Activated CD8-positive, alpha-beta memory T cell treated with anti-CD3 and anti-CD28 coated beads for 4 hours (primary cell): ENCODE measurements at places on chromosomes 12 and 14.

DNA sequence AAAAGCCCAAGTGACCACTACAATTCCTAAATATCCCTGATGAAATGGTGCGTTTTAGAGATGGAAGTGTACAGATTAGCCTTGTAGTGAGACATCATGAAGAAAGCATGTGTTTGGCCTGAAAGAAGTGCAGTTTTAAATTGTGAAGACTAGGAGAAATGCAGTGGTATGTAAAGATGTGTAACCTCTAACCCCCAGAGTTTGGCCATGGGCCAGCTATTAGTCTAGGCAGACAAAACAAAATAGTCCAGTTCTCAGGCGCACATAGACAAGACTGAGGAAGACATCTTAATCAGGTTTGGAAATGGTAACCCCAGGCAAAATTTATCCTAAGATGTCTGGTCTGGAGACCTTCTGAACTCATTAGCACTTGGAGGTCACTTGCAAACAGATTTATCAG lies 23.4 kb downstream of the WBP11 start:
- no peak for DNase-seq

DNA sequence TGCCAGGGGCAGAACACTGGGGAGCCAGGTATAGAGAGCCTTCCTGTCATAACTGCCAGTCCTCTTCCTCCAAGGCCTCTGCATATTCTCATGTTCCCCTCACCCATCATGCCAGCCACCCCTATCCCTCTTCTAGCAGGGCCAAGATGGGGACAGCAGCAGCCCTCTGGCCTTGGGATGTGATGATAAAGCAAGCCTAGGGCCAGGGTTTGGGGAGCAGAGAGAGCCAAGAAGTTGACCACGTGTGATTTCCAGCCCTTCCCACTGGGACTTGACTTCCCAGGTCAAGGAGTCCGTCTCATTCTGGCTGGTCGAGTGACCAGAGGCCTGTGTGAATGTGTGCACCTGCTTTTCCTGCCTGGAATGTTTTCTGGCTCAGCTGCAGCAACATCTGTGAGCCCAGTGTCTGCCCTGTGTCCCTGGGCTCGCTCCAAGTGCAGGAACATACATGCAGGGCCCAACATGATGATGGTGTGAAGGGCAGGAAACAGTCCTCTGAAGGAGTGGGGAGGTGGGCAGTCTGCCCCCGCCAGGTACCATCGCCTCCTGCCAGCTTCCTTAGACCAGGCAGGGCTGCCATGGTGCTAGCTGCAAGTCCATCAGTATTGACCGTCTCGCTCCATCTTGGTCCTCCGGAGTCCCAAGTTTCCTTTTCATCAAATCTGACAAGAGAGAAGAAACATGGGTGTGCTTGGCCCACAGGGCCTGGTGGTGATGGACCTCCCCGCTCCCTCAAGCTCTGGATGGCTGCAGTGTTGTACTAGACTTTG lies 21.0 kb downstream of the VASH1 start:
- no peak for DNase-seq

DNA sequence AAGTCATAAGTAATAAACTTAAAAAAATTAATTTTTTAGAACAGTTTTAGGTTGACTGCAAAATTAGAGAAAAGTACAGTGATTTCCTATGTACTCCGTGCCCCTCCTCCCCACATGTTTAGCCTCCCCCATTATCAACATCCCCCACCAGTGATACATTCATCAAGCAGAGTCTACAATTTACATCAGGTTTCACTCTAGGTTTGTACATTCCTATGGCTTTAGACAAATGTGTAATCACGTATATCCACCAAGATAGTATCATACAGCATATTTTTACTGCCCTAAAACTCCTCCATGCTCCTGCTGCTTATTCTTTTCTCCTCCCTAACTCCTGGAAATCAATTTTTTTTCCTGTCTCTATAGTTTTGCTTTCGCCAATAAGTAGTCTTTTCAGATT lies 438.7 kb downstream of the LRFN5 start:
- no peak for DNase-seq

DNA sequence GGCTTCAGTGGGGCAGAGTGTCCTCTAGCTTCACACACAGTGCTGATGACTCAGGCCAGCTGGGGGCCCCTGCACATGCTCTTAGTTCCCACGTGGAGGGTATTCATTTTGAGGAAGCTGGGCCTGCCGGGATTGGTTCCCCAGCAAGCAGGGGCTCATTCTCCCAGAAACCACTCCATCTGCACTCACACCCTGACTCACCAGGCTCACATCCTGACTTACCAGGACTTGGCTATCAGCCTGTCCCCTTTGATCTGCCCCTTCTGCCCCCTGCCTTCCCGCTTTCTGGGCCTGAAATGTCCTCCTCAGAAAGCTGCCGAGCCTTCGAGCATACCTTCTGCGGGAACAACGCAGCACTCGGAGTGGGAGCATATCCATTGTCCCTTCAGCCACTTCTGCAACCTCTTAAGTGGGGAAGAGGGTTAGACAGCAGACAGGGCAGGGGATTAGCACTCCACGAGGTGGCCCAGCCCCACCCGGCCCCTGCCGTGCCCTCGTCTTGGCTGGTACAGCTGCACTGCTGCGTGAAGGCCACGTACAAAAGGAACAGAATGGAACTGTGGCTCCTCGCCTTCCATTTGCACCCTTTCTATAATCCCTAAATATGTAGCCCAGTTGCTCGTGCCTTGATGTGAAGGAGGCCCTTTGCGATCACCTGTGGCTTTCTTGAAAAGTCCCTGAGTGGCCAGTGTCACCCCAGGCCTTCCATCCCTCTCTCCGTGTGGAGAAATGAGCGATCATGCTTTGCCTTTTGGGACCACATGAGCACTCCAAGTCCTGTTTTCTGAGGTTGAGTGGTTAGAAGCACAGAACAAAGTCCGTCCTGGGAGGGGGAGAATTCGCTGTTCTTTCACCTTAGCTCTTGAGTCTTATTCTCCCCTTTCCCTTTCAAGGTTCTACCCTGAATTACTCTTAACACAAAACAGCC lies 26.1 kb downstream of the TPCN1 start:
- no peak for DNase-seq

DNA sequence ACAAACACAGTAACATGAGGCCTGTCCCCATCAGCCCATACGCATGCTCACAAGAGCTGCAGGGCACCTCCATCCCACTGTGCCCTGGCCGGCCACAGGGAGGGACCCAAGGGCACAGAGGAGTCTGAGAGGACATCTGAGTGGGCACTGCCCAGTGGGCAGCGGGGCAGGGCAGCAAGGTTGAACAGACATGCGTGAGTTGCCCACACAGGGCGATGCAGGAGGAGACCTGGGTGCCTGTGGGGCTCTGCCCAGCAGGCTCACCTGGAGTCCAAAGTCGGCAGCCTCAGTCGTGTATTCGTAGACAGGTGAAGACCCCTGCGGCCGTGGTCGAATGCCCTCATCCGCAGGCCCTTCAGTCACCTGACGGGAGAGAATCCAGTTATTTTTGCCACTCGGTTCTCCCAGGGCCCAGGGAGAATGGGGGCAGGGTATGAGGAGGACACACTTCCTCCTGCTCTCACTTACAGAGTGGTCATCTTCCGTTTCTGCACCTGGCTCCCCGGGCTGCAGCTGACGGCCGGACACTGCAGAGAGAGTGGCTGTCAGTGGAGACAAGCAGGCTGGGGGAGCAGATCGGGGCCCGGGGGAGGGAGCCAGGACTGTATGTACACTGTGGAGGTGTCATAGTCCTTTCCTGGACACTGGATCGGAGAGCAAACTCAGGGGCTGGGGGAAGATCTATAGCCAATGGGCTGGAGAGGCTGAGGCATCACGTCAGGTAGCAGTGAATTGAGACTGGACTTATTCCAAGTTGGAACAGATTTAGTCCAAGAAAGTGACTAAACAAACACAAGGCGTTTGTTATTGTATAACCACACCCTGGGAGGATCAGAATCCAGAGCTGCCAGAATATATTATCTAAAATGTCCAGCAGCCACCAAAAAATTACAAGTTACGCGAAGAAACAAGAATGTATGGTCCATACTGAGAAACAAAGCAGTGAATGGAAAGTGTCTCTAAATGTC lies 20.7 kb downstream of the AHNAK2 start:
- no peak for DNase-seq

- DNase-seq: no peak
These were observed at the start of gene ELK3 for GRCh38 chr12:96193725-96194575. Gene ELK3 (plus strand): TSS chr12:96194375.

DNA sequence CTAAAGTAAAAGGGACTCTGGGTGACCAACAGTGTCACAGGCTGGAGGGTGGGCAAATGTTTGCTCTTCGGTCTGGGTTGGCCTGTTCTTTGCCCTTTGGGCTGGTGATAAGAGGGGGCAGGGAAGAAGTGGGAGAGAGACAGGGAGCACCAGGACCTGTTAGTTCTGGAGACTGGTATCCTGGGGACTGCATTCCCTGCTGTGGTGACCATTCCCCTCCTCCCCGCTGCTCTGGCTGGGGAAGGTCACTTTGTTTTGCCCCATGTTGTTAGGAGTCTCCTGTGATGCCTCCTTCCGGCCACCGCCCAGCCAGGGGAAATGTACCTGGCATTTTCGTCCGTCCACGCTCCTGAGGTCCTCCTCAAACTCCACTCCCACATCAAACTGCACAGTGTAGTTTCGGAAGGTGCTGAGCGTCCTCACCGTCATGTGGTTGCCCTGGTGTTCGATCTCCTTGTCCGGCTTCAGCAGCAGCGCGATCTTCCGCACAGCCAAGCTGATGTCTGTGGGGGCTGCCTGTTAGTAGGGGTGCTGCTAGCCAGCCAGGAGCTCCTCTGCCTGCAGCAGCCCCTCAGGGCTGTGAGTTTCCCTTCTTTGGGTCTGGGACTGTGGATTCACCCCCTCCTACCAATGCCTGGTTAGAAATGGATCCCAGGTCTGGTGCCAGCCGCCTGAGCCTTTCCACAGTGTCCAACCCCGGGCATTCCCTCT lies 618 bp downstream of the RBP5 start:
- DNase-seq: no peak

GRCh38 chr14:104666981-104667380 lies 22.4 kb upstream of the INF2 start:
- no peak for DNase-seq

GRCh38 chr14:74702293-74702692 lies 10.6 kb downstream of the AREL1 start:
- DNase-seq: no peak

- DNase-seq: no peak
These were observed 161.8 kb downstream of the EFCAB11 start for GRCh38 chr14:89792489-89793366.

DNA sequence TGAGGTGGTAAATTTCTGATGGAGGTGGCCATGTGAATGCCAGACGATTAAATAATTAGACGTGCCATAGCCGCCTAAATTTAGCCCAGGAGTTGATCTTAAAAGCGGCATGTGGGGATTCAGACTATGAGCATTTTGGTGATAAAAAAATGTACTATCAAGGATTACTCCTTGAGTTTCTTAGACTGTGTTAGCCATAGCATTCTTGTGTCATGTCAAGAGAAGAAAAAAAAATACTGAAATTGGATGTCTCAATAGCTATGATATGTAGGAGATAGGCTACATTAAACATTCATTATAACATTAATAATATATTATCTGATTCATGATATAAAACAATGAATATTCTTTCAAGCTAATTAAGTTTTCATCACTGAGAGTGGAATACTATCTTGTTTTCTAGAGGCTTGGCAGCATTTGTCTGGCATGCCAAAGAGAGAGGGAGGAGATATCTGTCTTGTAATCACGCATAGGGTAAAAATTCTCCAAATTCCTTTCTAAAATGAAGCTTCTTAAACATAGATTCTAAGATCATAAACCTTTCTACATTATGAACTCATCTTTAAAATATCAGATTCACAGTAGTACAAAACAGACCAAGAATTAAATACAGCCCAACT lies 727.0 kb downstream of the C12orf50 start:
- no peak for DNase-seq

- DNase-seq: no peak
These were observed 102.9 kb upstream of the ABCD2 start for GRCh38 chr12:39722504-39722903.

DNA sequence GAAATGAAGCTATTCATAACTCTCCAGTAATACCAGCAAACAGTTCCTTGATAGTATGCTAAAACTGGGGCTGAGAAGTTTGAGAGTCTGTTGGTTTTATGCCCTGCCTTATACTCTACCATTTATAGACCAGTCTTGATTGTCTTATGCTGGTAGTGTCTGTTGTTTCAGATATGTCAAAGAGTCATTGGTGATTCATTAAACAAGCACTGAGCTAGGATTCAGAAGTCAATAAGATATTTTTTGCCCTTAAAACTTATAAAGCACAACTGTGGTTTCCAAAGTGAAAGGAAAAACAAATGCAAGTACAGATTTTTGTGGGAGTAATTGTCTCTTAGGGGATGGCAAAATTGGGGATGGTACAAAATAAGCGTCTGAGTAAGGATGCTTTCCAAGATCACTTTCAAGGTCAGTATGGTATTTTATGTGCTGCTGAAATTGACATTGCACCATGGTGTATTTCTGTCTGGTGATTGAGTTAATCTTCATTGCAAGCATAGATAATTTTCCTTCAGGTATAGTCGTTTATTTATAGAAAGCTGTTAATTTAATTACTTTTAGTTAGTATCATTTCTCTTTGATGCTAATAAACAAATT lies 289.5 kb upstream of the E2F7 start:
- DNase-seq: no peak

GRCh38 chr14:106850913-106851825 lies 1324.8 kb downstream of the TMEM121 start:
- DNase-seq: no peak

DNA sequence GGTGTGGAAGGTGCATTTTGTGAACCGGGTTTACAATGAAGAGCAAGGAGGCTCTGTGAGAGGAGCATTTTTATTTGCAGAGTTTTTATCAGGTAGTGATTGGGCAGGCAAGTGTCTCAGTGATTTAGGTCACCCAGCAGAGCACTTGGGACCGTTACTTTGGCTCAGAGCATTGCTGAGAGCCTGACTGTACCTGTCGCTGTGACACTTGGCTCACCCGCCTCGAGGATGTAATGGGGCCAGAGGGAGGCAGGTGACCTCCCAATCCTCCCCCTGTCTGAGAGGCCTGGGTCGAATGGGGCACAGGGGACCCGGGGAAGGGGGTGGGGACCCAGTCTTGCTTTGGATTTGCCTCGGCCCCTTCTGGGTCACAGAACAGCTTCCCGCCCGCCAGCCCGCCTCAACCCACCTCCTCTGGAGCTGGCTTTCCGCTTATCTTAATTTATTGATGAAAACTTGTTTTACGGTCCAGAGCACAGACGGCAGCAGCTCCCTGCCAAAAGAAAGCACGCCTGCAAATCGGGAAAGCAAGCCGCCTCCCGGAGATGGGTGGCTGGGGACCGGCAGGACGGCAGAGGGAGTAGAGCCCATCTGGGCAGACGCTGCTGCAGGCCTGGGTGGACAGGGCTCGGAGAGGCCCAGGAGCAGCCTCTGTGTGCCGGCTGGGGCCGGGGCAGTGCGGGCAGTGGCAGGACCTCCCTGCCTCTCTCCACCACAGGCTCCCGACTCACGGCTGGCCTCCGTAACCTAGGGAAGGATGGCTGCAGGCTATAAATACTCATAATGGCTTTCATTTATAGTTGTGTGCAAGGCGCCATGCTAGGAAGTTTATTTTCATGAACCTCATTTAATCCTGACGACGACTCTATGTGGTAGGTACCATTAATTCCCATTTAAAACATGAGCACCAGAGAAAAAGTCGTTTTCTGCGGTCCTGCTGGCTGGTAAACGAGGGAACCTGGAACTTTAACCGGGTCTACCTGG lies 187.1 kb downstream of the TSPAN9 start:
- no peak for DNase-seq
